PC-3 (cell line): ENCODE measurements at places on chromosomes 12 and 14. TPM values are rescaled to one million over a fixed set of nuclear protein-coding genes. Genes with fewer than 3 reads are reported as not detected.

DNA sequence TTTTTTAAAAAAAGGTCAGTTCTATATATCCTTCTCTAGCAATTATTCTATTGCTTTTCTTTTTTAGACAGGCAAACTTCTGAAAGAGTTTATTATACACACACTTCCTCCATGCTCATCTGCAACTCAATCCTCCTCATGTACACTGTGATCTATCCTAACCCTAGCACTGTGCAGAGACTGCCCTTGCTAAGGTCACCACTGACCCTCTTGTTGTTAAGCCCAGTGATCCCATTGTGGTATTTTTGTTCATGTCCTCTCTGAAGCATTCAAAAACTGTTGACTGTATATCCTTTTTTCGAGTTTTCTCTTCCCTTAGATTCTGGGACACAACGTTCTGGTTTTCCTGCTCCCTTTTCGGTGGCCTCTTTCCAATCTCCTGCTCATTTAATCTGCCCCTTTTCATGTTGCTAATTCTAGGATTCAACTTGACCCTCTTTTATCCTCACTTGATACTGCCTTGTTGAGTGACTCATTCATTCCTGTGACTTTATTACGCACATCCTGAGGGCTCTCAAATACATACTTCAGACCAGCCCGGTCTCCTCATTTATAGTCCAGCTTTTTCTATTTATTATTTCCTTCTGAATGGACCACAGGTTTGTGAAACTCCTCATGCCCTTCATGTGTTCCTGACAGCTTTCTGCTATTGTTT, 53.9 kb upstream of the PTPRB start:
- H3K27me3 ChIP-seq = no peaks in the 10 kb centered on the region
- no peak overlapping the region for H3K4me3 ChIP-seq
- no peaks in the 10 kb centered on the region for H3K36me3 ChIP-seq
- no peak for DNase-seq
- H3K27ac ChIP-seq = no peak overlapping the region
- H3K4me1 ChIP-seq = peaks cover 10% of the 10 kb centered on the region; the same call in 1 of the 2 replicates

- DNase-seq = no peak
- H3K36me3 ChIP-seq = no peaks in the 10 kb centered on the region
- H3K4me3 ChIP-seq = no peak overlapping the region
- H3K27ac ChIP-seq = no peak overlapping the region
- H3K4me1 ChIP-seq = peaks cover 13% of the 10 kb centered on the region
These were observed 470.8 kb upstream of the LMO3 start for GRCh38 chr12:17076811-17077210.

The FSCB gene
- total RNA-seq = 0.12 and 0.15 TPM in 2 replicates

DNA sequence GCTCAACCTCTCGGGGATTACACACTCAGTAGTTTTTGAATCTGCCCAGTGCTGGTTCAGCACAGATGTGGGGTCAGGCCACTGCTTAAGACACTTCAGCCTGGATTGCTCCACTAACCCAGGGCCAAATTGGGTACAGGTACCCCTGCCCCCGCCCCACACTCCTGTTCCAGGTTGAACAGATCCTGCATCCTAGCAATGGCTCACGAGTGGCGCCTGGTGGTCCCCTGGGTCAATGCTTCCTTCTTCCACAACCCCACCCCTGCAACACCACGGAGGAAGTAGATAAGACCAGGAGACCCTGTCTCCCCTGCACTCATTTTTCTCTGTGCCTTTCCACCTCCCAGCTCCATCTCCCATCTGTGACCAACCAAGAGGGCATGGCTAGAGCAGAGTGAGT, 108.4 kb downstream of the ESRRB start:
- H3K36me3 ChIP-seq = no peaks in the 10 kb centered on the region
- H3K27me3 ChIP-seq = peaks cover 56% of the 10 kb centered on the region
- no peak for DNase-seq
- no peak overlapping the region for H3K4me3 ChIP-seq

- no peaks in the 10 kb centered on the region for H3K27me3 ChIP-seq
- H3K4me3 ChIP-seq = no peak overlapping the region
- peak overlapping the region; percentile 94 for H3K27ac ChIP-seq
- H3K36me3 ChIP-seq = no peaks in the 10 kb centered on the region
- no peak for DNase-seq
- peaks cover 66% of the 10 kb centered on the region for H3K4me1 ChIP-seq
These were observed 18.9 kb downstream of the ABCB9 start for GRCh38 chr12:122947352-122947792.

- H3K4me3 ChIP-seq = no peak overlapping the region
- no peak for DNase-seq
- peaks cover 5% of the 10 kb centered on the region; the same call in 1 of the 2 replicates for H3K27me3 ChIP-seq
- H3K36me3 ChIP-seq = no peaks in the 10 kb centered on the region
- H3K4me1 ChIP-seq = no peaks in the 10 kb centered on the region
These were observed 169.4 kb downstream of the RPL10L start for GRCh38 chr14:46482200-46482599.

- no peak overlapping the region for H3K27ac ChIP-seq
- no peaks in the 10 kb centered on the region; the same call in 1 of the 2 replicates for H3K4me1 ChIP-seq
- H3K27me3 ChIP-seq = no peaks in the 10 kb centered on the region
- no peak overlapping the region for H3K4me3 ChIP-seq
These were observed 79.8 kb downstream of the PCNX1 start for GRCh38 chr14:70987041-70987440.

The ARHGDIB gene
- 10.4 and 12.4 TPM in 2 replicates for total RNA-seq

DNA sequence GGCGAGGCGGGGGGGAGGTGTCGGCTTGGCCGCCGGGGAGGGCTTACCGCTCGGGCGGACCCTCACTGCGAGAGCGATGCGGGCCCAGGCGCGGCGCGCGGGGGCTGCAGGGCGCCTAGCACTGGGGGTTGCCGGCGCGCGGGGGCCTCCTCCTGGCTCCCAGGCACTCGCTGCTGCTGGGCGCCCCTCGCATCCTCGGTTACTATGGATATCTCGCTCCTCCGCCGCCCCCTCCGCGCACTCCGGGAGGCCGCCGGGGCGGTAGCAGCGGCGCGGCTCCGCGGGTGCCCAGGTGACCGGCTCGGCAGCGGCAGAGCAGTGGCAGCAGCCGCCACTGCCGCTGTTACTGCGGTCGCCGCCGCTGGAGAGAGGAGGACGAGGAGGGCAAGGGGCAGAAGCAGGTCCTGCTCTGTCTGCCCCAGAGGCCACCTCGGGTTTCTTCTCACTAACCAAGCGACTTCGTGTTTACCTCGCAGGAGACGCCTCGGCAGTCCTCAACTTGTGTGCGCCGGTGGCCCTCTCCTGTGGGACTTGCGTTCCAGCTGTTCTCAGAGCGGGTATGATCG, 250.1 kb downstream of the APAF1 start:
- no peak for DNase-seq
- peaks cover 70% of the 10 kb centered on the region for H3K27me3 ChIP-seq
- no peak overlapping the region for H3K4me3 ChIP-seq
- no peaks in the 10 kb centered on the region for H3K36me3 ChIP-seq
- H3K4me1 ChIP-seq = no peaks in the 10 kb centered on the region

- H3K4me3 ChIP-seq = no peak overlapping the region
- no peaks in the 10 kb centered on the region for H3K27me3 ChIP-seq
- peaks cover 10% of the 10 kb centered on the region; the same call in 1 of the 2 replicates for H3K4me1 ChIP-seq
- H3K36me3 ChIP-seq = no peaks in the 10 kb centered on the region
These were observed 73.4 kb upstream of the EEA1 start for GRCh38 chr12:93002293-93003054.

GRCh38 chr12:108390495-108391203, 51.5 kb upstream of the CMKLR1 start:
- peaks cover 9% of the 10 kb centered on the region; the same call in 1 of the 2 replicates for H3K27me3 ChIP-seq
- no peak overlapping the region for H3K4me3 ChIP-seq
- H3K4me1 ChIP-seq = no peaks in the 10 kb centered on the region
- H3K36me3 ChIP-seq = no peaks in the 10 kb centered on the region
- DNase-seq = no peak

The GPR68 gene
- total RNA-seq = 0.35 and 1.5 TPM in 2 replicates

The P2RX2 gene
- total RNA-seq = not detected in 2 replicates

- DNase-seq = no peak
- H3K27me3 ChIP-seq = no peaks in the 10 kb centered on the region; the same call in none of the 2 replicates
- H3K4me3 ChIP-seq = no peak within 1 kb of the TSS
- no peaks in the 10 kb centered on the region for H3K4me1 ChIP-seq
- H3K27ac ChIP-seq = no peak within 1 kb of the TSS
These were observed at the start of gene NTF3 for GRCh38 chr12:5432011-5432400. Gene NTF3, plus strand, starts transcription at chr12:5432108. Its CDS starts 217 bp downstream, at chr12:5432325.

- no peak overlapping the region for H3K27ac ChIP-seq
- H3K36me3 ChIP-seq = no peaks in the 10 kb centered on the region
- no peaks in the 10 kb centered on the region for H3K4me1 ChIP-seq
- peaks cover 9% of the 10 kb centered on the region; the same call in 1 of the 2 replicates for H3K27me3 ChIP-seq
- H3K4me3 ChIP-seq = no peak overlapping the region
- DNase-seq = no peak
These were observed 582.5 kb downstream of the NRXN3 start for GRCh38 chr14:78752518-78753188.

The OTX2 gene
- not detected in 2 replicates for total RNA-seq

DNA sequence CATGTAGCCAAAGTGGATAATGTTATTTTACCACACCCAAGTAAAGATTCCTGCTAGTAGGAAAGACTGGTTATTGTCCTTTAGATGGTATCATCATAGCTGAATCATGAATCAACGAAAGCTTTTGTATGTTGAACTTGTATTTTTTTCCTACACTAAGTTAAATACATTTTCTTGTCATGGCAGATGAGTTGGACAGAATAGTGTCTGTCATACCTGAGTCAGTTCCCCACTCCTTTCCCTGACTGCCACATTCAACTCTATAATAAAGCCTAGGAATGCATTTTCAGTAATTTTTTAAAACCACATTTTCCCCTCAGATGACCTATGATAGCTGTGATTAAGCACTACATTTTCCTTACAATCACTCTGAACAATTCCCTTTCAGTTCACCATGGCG, 9.3 kb upstream of the PTHLH start:
- H3K4me1 ChIP-seq = peaks cover 48% of the 10 kb centered on the region
- no peaks in the 10 kb centered on the region for H3K36me3 ChIP-seq
- peak; percentile 100 for DNase-seq
- H3K27me3 ChIP-seq = no peaks in the 10 kb centered on the region
- peak overlapping the region; percentile 11; the same call in 1 of the 2 replicates for H3K4me3 ChIP-seq

GRCh38 chr14:55781046-55781445, 201.0 kb downstream of the KTN1 start:
- peaks cover 12% of the 10 kb centered on the region for H3K4me1 ChIP-seq
- no peak overlapping the region for H3K27ac ChIP-seq
- DNase-seq = no peak
- no peaks in the 10 kb centered on the region for H3K27me3 ChIP-seq
- H3K4me3 ChIP-seq = no peak overlapping the region
- no peaks in the 10 kb centered on the region for H3K36me3 ChIP-seq

GRCh38 chr12:57118711-57119271, 7.6 kb upstream of the STAT6 start:
- peak overlapping the region; percentile 63 for H3K27ac ChIP-seq
- no peaks in the 10 kb centered on the region for H3K27me3 ChIP-seq
- no peaks in the 10 kb centered on the region for H3K36me3 ChIP-seq
- H3K4me3 ChIP-seq = no peak overlapping the region

DNA sequence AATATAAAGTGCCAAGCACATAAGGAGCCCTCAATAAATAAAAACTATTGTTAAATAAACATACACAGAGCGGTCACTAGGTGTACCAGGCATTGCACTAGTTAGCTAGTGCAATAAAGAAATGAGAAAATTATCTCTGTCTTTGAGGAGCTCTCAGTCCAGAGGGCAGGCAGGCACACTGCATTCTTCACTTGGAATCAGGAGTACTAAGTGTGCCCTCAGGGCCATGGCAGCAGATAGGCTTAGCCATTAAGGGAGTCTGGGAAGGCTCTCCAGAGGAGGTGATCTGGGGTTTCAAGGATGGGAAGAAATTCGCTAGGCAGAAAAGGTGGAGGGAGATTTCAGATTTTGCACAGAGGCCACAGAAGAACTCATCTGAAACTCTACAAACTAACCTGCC, 9.1 kb downstream of the ABCD4 start:
- no peaks in the 10 kb centered on the region for H3K4me1 ChIP-seq
- DNase-seq = no peak
- H3K27me3 ChIP-seq = no peaks in the 10 kb centered on the region
- no peak overlapping the region for H3K27ac ChIP-seq
- H3K36me3 ChIP-seq = peaks cover 17% of the 10 kb centered on the region

The BDKRB1 gene
- total RNA-seq = 0.69 TPM in 1 of 2 replicates, not detected in the other

DNA sequence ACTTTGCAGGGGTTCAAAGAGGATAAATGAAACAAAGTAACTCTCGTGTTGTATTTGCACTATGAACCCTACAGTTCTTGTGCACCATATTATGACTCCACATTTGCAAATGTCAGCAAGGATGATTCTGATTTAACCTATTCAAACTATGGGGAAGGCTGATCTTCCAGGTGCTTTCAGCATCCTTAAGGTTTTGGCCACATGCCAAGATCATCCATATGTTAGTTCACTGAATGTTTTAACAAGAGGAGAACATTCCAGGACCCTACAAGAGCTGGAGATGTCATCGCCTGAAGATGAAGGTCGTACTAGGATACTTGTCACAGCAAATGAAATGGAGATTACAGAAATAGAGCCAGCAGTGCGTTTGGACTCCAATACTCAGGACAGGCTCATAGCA, 114.2 kb downstream of the DHRS2 start:
- no peak overlapping the region for H3K4me3 ChIP-seq
- peaks cover 50% of the 10 kb centered on the region for H3K27me3 ChIP-seq

- H3K27ac ChIP-seq = no peak within 1 kb of the TSS
- peak; percentile 29 for DNase-seq
- no peaks in the 10 kb centered on the region for H3K36me3 ChIP-seq
- no peak within 1 kb of the TSS for H3K4me3 ChIP-seq
- H3K4me1 ChIP-seq = peaks cover 10% of the 10 kb centered on the region
These were observed at the start of gene MORN3 for GRCh38 chr12:121669521-121669900. Gene MORN3, minus strand, starts transcription at chr12:121669654. Its CDS starts 171 bp downstream, at chr12:121669483.

DNA sequence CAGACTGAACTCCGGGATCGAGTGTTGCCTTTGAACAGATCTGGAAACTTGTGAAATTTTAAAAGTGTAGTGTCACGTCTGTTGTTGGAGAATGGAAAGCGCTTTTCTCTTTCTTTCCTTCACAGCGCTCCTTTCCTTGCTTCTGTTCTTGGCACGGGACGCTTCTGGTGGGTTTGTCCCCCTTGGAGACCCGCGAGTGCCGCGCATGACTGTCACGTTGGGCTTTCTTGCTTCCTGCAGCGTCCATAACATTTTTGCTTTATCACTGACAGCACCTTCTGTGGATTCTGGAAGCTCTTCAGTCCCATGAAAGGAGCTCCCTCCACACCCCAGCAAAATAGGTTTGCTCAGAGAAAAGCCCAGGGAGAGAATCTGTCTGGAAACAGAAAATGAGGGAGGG, 193.0 kb upstream of the TMEM132C start:
- no peak for DNase-seq
- H3K4me1 ChIP-seq = no peaks in the 10 kb centered on the region
- H3K27ac ChIP-seq = no peak overlapping the region
- H3K27me3 ChIP-seq = peaks cover 79% of the 10 kb centered on the region

GRCh38 chr12:43237238-43237879, 314.6 kb downstream of the ADAMTS20 start:
- no peak for DNase-seq
- H3K4me3 ChIP-seq = no peak overlapping the region
- H3K27ac ChIP-seq = no peak overlapping the region
- H3K4me1 ChIP-seq = no peaks in the 10 kb centered on the region
- no peaks in the 10 kb centered on the region for H3K27me3 ChIP-seq
- H3K36me3 ChIP-seq = no peaks in the 10 kb centered on the region

The B4GALNT1 gene
- 39.0 and 42.3 TPM in 2 replicates for total RNA-seq

- no peak overlapping the region for H3K27ac ChIP-seq
- H3K4me1 ChIP-seq = no peaks in the 10 kb centered on the region
- H3K27me3 ChIP-seq = no peaks in the 10 kb centered on the region
- H3K36me3 ChIP-seq = no peaks in the 10 kb centered on the region
These were observed 41.3 kb upstream of the CMKLR1 start for GRCh38 chr12:108380382-108380781.
